AG20443 (cell line): ENCODE measurements at places on chromosomes 1 and 21.

DNA sequence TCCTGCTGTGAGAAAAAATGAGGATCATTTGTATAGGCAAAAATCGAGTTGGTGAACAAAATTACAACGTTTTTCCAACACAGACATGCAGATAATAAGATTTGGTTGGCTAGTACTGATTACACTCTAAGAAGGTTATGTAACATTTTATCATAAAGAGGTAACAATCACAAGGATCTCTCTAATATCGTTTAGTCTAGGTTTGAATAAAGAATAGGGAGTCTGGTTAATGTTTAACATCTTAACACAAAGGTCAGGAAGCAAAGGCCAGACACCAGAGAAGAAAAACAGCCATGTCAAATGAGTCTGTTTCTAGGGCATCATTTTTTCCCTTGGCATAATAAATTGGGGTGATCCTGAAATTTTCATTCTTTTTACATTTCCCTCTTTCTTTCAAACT lies 207.4 kb upstream of the CHRM3 start:
- DNase-seq: no peak

- peak; percentile 71 for DNase-seq
These were observed 16.8 kb downstream of the DUSP10 start for GRCh38 chr1:221724931-221725605.

DNA sequence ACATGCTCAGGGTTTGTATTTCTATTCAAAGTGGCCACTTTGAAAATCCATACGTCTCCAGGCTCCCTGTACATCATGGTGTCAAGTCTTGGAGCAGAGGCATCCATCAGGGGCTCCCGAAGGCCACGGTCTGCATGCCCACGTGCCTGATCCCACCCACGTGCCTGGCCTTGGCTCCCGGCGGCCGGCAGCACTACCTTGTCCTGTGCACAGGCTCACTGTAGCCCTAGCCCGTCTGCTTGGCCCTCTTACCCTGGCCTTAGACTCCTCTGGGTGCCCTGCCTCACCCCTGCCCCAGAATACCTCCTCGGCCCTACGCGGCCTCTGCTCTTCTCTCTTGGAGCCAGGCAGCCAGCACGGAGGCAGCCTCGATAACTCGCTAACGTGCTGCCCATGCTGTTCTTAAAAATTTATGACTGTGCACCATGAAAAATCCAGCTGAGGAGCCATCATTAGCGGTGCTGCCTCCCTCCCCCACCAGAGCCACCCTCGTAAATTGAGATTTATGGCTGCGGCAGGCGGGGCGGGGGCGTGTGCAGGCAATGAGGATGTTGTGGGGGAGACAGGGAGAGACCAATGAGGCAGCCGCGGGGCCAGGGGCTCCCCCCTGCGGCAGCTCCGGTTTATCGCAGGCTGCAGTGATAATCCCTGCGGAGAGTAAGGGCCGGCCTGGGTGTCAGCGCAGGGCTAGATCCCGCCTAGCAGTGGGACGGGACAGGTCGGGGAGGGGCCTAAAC lies 24.6 kb downstream of the DMAP1 start:
- peak; percentile 86 for DNase-seq

- no peak for DNase-seq
These were observed 51.8 kb downstream of the VWA5B1 start for GRCh38 chr1:20342294-20343148.

GRCh38 chr1:32464191-32464715 lies 619 bp upstream of the ZBTB8B start:
- DNase-seq: no peak

DNA sequence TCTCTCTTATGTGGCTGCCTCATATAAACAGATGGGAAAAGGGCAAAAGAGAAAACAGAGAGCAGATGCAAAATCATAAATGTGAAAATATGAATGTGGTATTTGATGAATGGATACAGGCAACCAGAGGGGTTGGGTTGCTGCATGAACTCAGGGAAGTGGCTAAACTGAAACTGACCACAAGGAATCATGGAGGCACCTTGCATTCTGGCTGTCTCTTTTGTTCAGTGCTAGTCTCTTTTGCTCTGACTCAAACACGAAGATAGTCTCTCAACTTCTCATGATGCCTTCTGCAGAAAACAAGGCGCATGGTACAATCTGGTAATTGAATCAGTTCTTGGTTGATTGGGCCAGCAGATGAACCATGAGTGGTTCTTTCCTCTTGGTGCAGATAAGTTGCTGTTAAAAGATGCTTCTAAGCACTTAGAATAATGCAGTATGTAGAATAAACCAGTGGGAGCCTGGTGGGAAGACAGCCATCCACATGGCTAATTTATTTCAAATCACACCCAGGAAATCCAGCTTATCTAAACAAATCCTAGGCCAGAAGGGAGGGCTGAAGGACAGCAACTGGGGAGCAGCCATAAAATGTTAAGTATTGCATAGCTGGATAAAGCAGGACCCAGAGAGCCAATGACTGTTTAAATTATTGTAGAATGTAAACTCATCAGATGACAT lies 64.2 kb downstream of the HLX start:
- DNase-seq: no peak

- peak; percentile 83 for DNase-seq
These were observed 48.8 kb downstream of the PIK3CD start for GRCh38 chr1:9700340-9700739.

- peak; percentile 80 for DNase-seq
These were observed 35.5 kb downstream of the TOMM20 start for GRCh38 chr1:235093013-235093695.
